ENCODE measurements at places on chromosomes 1 and 21.

DNA sequence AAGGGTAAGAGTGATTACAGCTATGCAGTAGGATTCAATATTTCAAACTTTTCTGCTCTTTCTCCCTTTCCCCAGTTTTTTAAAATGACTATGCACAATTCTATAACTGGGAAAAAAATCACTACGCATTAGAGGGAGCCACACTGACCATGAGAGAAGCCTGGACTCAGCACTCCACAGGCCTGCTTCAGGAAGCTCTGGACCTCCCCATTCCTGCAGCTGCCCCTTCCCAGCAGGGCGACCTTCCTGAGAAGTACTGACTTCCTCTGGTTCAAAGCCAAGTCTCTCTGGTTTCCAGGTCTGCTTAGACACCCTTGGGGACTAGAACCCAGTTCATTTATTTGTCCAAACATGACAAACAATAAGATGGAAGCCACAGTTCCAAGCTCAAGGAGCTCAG lies 42.0 kb upstream of the CLSTN1 start:
- no peak for DNase-seq

DNA sequence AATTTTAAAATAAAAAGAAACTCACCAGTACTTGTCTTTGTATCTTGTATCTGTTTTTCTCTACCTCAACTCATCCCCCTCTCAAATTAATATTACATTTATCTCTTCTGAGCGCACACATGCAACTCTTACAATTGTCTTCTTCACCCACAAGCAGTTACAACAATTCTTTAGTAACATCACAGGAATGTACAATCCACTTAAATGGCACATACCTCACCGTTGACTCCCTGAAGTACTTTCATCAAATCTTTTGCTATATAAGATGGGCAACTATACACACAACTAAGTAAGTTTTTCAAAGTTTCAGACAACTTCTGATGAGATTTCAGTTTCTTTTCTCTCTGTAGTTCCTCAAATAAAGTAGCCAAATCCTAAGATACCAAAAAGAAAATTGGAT lies 28.3 kb downstream of the HEATR1 start:
- no peak for DNase-seq

GRCh38 chr1:235317168-235317567 lies 10.8 kb downstream of the ARID4B start:
- DNase-seq: no peak

GRCh38 chr1:51915951-51916350 lies 37.4 kb upstream of the NRDC start:
- no peak for DNase-seq

DNA sequence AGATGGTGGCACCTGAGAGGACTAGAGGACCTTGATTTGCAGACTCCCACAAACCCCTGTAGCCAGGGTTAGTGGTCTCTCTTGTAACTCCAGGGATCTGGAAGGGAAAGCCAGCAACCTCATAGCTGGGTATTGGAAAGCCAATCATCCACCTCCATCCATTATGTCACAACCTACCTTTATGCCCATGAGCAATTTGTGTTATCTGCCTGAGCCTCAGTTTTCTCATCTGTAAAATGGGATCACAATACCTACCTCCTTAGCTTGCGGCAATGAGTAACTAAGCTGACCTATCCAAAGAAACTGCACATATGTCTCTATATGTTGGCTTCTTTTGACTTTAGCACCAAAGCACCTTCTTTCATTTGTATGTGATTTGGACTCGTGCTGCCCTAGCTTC lies 14.5 kb downstream of the DLGAP3 start:
- DNase-seq: no peak

GRCh38 chr1:178345238-178345637 lies 151.5 kb downstream of the CLEC20A start:
- DNase-seq: no peak

DNA sequence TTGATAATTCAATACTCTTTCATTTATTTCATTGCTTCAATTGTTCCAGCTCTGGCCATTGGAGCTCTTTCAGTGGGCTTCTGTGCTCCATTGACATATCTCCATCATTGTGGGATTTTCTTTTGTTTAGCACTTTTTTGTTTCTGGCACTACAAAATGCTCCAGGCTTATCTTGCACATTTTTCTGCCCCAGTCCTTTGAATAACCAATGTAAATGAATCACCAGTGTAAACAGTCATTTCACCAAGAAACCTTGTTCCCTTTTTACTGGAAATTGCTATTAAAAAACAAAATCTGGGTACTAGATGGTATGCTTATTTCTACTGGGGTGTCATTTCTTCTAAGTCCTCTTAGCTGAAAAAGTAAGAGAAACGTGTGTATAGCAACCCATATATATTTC lies 173.0 kb upstream of the LYPLAL1 start:
- DNase-seq: no peak

DNA sequence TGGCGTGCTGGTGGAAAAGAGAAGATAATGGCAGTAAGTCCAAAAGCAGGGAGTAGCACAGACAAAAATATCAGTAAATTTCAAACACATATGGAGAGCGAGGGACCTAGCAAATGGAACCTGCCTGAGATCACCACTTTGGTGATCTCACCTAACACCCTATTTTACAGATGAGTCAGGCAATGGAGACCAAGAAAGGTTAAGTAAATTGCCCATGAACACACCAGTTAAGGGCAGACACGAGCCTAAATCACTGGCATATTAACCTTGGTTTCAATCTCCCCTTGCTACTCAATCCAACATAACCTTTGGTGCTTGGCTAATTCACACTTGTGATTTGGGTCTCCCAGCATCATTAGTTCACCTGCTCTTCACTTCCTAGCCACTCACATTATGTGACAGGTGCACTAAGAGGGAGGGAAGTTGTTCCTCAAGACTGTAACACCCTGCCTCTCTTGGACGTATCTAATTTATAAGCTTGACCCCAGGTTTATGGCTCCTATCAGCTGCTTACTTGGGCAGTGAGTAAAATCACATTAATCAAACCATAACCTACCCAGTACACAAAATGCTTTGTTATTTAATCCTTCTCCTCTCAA lies 11.5 kb downstream of the ZNF697 start:
- DNase-seq: no peak

DNA sequence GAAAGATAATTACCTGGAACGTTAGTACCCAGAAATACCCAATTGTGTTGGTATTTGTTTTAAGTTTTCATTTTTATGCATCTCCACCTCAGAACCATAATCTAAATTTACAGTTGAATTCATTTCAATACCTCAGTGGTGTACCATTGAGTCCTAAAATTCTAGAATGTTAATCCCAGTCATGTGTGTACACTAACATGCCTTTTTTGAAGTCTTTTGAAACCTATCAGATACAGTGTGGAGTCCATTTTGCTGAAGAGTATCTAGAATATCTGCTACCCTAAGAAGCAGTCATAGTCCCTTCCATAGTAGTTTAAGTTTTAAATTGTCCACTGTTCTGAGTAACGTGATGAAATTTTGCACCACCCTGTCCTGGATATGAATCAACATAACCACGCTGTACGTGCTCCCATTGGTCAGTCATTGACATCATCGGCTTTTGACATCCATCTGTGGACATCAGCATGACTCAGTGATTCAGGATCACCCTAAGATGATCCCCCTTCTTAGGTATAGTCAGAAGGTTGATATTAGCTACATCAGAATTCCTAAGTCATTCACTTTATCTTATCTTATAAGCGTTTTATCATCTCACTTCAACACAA lies 7.5 kb upstream of the ASH1L start:
- no peak for DNase-seq

DNA sequence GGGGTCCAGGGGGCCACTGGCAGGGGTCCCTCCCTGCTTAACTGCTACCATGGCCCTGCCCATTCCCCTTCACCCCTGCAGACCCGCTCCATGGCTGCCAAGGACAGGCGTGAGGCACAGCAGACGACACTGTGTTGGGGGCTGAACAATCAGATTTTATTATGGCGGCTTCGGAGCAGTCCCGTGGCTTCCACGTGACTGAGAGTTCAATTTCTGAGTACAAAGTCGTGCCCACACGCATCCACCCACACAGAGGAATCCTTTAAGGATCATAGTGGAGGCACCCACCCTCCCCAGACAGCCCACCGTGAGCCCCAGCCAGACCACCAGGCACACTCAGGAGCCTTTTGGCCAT lies 1.5 kb downstream of the HES5 start:
- no peak for DNase-seq

DNA sequence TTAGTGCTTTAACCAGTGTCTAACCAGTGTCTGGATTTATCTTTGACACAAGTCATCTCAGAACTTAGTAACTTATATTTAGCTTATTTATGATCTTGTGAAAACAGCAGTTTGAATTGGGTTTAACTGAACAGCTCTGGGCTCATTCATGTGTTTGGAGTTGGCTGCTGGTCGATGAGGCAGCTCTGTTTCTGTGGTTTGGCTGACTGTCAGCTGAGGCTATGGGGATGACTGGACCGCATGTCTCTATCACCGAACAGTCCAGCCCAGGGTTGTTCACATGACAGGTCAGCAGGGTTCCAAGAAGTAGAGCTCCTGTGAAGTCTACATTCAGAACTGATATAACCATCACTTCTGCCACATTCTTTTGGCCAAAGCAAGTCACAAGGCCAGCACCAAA lies 29.1 kb upstream of the C21orf91 start:
- no peak for DNase-seq

- no peak for DNase-seq
Measured at GRCh38 chr1:20474996-20475395, 11.0 kb downstream of the CAMK2N1 start.

- peak; percentile 71 for DNase-seq
Measured at GRCh38 chr1:99445486-99445885, 181.2 kb downstream of the PLPPR4 start.

- no peak for DNase-seq
Measured at GRCh38 chr1:11602424-11602823, 51.8 kb downstream of the FBXO2 start.

GRCh38 chr1:64946916-64947315 lies 19.4 kb downstream of the JAK1 start:
- no peak for DNase-seq

DNA sequence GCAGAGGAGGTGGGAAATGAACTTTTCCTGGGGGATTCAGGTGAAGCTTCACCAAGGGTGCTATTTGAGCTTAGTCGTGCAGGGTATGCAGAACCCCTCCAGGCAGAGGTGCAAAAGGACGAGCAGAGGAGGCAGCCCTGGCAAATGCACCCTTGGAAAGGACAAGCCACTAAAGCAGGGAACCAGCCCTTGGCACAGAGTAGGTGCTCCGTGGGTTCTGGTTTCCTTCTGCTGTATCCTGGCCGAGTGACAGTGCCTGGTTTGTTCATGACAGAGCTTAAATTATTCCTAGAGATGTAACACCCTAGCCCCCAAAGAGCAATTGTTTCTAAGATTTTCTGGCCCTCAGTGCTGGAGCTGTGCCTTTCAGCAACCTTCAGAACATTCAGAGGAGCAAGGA lies 73.4 kb upstream of the SYT6 start:
- DNase-seq: no peak

- DNase-seq: no peak
Measured at GRCh38 chr1:155174324-155175280, 953 bp downstream of the TRIM46 start.

DNA sequence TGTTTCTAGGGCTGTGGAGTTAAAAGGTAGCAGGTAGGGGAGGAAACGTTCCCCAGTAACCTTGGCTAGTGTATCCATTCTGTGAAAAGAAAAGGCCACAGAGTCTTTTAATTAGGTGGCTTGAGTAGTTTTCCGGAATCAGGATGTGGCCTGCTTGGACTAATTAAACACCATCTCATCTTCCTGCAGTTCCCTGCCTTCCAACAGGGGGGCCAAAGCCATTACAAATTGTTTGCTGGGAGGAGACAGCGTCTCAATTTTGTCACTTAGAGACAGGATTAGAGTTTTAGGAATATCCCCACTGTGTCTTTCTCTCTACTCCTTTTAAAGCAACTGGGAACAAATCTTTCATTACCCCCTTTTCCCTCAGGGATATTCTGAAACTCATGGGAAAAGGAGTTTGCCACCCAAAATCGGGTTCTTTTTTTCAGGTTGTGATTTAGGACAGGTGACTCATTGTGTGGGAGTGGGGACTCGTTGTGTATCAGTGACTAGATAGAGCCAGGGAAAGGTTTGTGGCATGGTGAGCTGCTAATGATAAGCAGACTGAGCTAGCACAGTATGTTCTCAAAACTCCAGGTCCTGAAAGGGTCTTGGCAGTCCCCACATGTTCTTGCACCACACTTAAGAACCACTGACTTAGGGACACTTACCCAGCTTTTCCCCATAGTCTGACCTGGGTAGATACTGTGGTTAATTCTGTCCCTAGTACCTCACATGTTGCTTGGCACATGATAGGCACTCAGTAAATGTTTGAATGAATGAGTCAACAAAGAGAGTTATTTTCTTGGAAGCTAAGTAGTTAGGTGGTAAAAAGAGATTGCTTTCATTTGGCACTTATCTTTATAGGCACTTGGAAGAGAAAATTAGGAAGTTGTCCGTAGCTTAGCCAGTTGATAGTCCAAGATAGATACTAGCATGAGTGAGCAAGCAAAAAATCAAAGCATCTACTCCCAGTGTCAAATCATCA lies 22.5 kb downstream of the INTS3 start:
- DNase-seq: peak; percentile 25

GRCh38 chr1:40316595-40317393 lies at the start of gene COL9A2:
Gene COL9A2, minus strand, starts transcription at chr1:40317286. Its CDS starts 89 bp downstream, at chr1:40317197.
- peak; percentile 34 for DNase-seq

- no peak for DNase-seq
Measured at GRCh38 chr1:235552146-235552716, 48.0 kb upstream of the B3GALNT2 start.

GRCh38 chr1:93753791-93754763 lies 72.4 kb upstream of the BCAR3 start:
- peak; percentile 72 for DNase-seq

GRCh38 chr1:43705334-43705733 lies 2.0 kb upstream of the ST3GAL3 start:
- DNase-seq: no peak

DNA sequence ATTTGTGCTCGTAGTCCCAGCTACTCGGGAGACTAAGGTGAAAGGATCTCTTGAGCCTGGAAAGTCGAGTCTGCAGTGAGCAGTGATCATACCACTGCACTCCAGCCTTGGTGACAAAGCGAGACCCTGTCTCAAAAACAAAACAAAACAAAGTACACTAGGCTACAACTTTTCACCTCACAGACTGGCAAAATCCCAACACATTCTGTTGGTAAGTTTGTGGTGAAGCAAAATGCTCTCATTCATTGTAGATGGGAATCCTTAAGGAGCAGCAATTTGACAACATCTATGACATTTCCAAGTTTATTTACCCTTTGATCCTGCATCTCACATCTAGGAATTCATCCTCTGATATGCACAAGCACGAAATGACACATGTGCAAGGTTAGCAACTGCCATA lies 20.2 kb upstream of the SLC1A7 start:
- DNase-seq: no peak

DNA sequence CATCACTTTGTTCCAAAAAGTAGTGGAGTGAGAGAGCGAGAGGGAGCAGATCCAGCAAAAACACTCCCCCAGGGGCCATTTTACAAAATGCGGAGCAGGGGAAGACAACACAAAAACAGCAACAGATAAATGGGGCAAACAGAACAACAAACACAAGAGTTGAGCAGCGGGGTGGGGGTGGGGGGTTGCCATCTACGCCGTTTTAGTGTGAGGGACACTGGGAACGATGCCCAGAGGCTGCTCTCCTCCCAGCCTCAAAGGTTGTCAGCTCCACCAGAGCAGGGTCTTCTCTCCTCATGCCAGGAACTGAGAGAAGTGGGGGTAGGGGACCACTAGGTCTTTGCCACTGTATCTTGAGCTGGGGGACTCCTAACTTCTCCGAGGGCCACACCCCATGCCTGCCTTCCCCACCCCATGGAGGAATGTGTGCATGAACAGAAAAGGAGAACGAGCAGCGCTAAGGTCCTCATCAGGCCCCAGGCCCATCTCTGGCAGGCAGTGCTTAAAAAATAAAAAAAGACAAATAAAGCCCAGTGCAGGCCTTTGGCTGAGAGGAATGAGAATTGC lies 1.3 kb upstream of the PBXIP1 start:
- no peak for DNase-seq

Data from dermis microvascular lymphatic vessel endothelial cell (primary cell).